NCI-H510A (cell line): ENCODE measurements at places on chromosomes 4 and X.

DNA sequence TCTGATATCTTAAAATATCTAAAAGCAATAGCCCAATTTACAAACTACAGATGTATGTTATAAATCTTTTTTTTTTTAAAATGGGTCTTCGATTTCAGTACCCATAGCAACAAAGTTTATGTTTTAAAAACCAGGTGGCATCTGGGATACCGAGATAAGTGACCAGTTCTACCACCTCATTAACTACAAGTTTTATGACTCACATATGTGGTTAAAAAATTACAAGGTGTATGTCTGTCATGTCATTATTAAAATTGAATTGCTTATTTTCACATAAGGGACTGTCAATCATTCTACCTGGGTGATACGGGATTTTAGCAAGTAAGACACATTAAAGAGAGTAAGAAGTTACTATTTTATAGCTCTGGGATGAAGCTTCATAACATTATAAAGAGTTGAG, 192.0 kb upstream of the ETNPPL start:
- DNase-seq: no peak

GRCh38 chr4:108168160-108168670, 517 bp downstream of the LEF1 start:
- DNase-seq: no peak

DNA sequence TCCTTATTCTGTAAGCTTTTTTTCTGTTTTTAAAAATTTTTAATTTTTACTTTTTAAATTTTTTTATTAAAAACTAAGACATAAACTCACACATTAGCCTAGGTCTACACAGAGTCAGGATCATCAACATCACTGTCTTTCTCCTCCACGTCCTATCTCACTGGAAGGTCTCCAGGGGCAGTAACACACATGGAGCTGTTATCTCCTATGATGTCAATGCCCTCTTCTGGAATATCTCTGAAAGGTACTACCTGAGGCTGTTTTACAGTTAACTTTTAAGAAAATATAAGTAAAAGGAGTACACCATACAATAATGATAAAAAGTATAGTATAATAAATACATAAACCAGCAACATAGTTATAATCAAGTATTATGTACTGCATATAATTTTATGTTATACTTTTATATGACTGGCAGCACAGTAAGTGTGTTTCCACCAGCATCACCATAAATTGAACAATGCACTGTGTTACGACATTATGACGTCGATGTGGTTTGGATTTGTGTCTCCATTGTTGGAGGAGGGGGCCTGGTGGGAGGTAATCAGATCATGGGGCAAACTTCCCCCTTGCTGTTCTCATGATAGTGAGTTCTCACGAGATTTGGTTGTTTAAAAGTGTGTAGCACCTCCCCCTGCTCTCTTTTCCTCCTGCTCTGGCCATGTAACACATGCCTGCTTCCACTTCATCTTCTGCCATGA, 21.3 kb downstream of the IL15 start:
- no peak for DNase-seq

GRCh38 chr4:42404001-42404400, 6.7 kb downstream of the SHISA3 start:
- no peak for DNase-seq

DNA sequence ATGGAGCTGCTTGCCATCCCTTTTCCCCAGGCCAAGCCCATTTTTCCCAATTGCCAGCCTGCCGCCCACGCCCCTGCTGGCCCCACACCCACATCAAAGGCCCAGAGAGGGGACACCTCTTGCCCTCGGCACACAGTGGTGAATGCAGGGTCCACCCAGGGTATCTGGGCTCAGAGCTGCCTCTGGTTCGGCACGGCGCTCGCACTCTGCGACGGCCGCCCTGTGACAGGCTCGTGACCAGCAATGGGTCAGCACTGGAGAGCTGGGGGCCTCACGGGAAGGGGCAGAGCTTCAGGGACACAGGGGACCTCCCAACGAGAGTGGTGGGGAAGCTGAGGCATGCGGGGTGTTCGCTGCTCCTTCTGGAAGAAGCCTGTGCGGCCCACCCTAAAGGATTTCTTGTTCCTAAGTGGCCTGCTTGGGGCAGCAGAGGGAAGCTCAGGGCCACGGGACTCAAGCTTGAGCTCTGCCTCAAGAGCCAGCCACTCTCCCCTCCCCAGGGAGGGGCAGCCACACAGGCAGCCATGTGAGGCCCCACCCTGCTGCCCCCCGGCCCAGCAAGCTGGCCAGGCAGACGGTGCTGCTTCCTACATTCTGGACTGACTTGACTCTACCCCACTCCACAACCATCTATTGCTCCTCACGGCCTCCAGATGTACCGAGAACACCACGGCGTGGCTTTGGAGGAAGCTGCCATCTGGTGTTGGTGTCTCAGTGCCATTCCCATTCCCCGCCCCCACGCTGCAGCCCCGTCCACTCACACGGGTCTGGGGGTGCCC, 73.7 kb downstream of the ABLIM2 start:
- no peak for DNase-seq

GRCh38 chr4:1683261-1683735, 815 bp downstream of the FAM53A start:
- no peak for DNase-seq

GRCh38 chrX:9153300-9153699, 119.4 kb upstream of the FAM9B start:
- DNase-seq: no peak

DNA sequence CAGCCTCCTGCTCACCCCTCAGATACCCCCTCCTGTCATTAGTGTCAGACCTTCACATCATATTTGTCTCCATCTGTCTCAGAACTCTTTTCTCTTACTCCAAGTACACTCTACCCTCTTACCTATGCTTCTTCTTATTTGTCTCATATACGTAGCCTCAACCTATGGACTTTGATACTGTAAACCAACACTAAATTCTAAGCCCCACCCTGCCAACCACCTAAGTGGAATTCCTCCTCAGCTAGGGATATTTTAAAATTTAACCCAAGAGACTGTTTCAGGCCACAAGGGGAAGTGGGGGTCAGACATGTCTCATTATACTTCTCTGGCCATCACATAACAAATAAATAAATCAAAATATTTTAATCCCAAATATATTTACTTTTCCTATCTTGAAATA, 778.1 kb upstream of the GRID2 start:
- DNase-seq: no peak

DNA sequence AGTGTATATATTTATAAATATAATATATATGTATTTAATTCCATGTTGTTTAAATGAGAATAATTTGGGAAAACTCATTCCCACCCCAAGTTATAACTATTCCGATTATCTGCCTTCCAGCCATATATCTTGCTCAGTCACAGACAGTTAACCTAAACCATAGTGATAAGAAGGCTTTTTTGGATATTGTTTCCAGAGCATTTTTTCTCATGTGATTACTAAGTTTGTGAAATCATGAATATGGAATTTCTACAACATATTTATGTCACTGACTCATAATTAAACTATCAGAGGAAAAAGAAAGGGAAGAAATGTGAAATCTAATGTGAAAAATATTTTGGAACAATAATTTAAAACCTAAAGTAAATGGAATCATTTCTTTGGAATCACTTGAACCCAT, 1163.5 kb upstream of the PABPC4L start:
- no peak for DNase-seq

DNA sequence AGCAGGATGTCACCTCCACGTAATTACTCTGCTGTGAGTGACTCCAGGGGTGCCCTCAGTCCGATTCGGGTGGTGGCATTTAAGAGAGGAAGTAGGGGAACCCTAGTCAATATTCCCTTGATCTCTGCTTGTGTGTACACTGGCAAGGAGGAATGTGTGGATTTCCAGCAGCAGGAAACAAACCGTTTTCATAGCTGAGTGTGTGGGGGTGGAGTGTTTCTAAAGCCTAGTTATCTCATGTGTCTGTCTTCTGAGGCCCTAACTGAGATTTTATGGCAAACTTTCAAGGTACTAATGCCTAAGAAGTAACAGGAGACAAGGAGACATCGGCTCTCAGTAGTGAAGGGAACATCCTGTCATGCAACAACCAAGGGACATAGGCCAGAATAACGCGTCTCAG, 6.6 kb upstream of the CLDN24 start:
- no peak for DNase-seq

GRCh38 chr4:112560084-112560483, 44.1 kb upstream of the NEUROG2 start:
- DNase-seq: no peak

- DNase-seq: no peak
These were observed 677.8 kb downstream of the ADGRL3 start for GRCh38 chr4:61877893-61878292.
